A673 (cell line): ENCODE measurements at places on chromosomes 5 and 9.
A peak's percentile ranks its signal among the peaks of the same experiment; 100 is the strongest.

DNA sequence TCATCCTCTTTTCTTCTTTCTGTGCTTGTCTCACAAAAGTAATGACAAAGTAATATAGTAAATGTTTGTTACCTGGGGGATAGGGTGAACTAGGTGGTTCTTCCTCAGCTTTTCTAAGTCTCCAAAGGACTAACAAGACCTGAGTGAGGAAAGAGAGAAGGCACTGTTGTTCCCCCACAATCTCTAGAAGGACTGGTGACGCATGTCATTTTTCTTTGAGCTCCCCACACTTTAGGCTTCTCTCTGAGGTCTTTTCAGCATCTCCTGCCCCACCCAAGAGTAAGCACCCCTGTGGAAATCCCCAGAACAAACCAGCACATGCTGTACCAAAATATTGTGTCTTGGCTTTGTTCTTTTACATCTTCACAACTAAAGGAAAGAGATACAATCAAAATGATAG is 2.4 kb upstream of the IL7R start:
- DNase-seq: no peak

DNA sequence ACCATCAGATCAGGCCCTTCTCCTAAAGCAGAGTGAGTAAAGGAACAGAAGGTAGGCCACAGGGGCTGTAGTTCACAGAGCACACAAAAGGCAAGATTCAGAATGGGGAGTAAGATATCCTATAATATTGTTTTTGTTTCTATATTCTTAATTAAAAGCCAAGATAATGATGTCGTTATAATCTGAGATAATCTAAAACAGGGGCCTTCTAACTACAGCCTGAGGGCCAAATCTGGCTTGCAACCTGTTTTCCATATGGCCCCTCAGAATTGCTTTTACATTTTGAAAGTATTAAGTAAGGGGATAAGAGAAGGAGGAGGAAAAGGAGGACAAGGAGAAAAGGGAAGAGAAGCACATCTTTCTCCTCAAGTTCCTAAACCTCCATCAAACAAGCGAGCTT is 435.8 kb downstream of the CSNK1G3 start:
- DNase-seq: no peak

- no peak for DNase-seq
These were observed 33.5 kb downstream of the GNA14 start for GRCh38 chr9:77614645-77615044.

GRCh38 chr5:28084069-28084468 is 1045.7 kb upstream of the CDH9 start:
- no peak for DNase-seq

- DNase-seq: no peak
These were observed 178.8 kb downstream of the TRIO start for GRCh38 chr5:14321936-14322335.

- no peak for DNase-seq
These were observed 67.4 kb downstream of the RASGRF2 start for GRCh38 chr5:81027481-81028058.

DNA sequence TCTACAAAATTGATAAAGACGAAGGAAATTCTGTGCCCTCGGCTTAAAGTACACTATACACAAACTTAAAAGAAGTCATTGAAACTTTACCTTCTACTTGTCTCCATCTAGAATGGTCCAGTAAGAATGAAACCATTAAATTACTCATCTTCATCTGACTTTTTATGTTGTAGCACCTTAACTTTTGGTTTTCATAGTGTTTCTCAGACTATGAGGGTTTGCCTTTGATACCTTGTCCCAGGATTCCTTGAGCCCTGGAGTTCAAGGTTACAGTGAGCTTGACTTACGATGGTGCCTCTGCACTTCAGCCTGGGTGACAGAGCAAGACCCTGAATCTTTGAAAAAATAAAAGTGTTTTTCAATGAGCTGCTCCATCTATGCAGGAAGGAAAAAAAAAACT is 132.2 kb downstream of the CDC42SE2 start:
- DNase-seq: no peak

GRCh38 chr5:54022223-54022622 is 288.1 kb downstream of the ARL15 start:
- no peak for DNase-seq

GRCh38 chr9:131411719-131412681 is 18.1 kb downstream of the PRRC2B start:
- no peak for DNase-seq

DNA sequence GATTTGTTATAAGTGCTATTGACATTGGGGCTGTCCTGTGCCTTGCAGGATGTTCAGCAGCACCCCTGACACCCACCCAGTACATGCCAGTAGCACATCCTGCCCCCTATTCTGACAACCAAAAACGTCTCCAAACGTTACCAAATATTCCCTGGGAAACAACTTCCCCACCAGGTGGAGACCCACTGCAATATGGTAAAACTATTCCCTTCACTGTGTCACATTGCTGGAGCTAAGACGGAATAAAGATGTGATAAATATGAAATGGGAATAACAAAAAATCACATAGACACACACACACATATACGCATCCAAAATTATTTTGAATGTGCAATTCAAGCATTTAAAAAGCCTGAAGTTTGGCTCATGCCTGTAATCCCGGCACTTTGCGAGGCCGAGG is 874.3 kb upstream of the DMAC1 start:
- no peak for DNase-seq

GRCh38 chr9:90773617-90774016 is 28.0 kb upstream of the SYK start:
- no peak for DNase-seq

- DNase-seq: peak; percentile 39
These were observed 118.0 kb upstream of the RAI14 start for GRCh38 chr5:34538026-34538672.

- DNase-seq: no peak
These were observed 271.3 kb downstream of the ARHGAP26 start for GRCh38 chr5:143041461-143041860.

- no peak for DNase-seq
These were observed 47.9 kb upstream of the CHSY3 start for GRCh38 chr5:129856325-129856724.

DNA sequence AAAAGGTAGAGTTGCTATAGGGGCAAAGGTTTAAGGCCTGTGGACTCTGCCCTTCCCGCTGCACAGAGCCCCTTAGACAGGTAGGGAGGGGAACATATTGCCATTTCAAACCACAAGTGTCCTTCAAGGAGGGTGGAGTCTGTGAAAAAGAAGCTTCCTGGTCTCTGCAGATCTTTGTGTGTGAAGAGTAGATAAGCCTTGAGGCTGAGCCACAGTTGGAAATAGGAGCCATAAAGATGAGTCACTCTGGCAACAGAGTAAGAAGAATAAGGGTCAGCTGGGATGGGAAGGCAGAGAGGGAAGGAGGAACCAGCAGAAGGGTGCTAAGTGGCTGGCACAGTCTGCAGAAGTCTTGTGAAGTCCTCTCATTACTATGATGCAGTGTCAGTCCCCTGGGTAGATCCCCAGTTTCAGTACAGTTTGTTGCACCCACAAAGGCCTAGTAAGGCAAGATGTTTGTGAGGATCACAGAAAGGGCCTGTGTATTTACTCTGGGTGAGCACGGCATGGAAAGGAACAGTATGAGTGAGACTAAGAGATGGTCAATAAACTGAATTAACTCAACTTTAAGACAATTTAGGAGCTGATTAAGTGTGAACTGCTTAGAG is 18.1 kb downstream of the GRXCR2 start:
- peak; percentile 67 for DNase-seq

DNA sequence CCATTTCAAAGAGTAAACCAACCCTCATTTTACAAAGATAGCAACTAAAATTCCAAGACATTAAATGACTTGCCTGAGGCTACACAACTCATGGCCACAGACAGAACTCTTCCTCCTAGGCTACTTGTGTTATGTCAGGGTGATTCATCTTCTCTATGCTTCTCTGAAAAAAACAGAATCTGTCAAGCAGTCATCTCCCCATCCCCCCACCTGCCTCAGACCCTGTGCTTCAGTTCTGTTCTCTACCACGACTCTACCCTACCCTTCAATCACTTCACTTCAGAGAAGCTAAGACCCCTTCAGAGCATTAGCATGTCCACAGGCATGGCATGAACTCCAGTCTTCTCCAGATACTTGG is 277.7 kb upstream of the PTGER4 start:
- peak; percentile 24 for DNase-seq

GRCh38 chr5:116137544-116138378 is 52.9 kb downstream of the COMMD10 start:
- peak; percentile 70 for DNase-seq

DNA sequence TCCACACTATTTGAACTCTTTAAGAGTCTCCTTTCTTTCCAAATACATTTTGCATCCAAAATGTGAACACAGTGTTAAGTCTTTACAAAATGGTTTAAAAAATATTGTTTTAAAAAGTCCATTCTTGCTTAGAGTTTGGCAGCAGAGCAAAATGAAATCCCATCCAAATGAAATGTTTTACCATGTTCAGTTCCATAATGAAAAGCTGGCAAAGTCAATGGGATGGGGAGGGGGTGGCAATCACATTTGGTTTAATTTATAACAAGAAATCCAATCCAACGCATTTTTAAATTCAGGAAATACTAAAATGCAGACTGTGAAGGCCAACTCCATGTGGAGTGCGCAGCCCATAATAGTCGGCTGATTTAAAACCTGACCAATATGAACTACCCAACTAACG is 39.4 kb downstream of the MRPL36 start:
- DNase-seq: no peak

DNA sequence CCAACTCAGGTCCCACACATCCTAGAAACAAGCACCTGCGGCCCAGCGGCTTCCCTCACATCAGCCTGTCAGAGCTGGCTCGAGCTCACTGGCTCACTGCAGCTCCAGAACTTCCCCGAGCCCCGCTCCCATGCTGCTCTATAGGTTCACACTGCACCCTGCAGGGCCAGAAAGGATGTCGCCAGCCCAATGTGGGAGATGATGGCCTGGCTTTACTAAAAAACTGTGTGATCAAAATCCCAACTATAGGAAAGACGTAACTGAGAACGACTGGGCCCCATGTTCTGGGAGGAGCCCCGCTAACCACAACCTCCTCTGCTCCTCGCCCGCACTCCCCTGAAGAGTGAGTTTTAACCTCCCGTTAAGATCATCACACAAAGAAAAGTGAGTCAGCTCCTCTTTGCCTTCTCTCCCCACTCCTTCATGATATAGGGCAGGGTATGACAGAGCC is 4.6 kb downstream of the SURF4 start:
- DNase-seq: no peak

DNA sequence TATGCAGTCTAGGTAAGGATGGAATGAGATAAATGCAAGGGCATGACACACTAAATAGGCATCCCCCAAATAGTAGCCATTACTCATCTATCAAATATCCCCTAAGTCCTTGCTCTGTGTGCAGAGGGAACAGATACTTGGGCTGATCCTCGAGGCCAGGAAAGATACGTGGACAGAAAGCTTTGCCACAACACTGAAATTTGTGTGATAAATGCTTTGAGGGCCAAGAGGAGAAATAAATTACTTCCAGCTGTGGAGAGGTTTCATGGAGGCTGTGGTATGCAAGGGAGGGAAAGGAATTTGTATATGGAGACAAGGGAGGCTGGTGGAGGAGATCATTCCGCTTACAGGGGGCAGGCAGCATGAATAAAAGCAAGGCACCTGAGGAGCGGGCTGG is 18.5 kb downstream of the ATOX1 start:
- DNase-seq: peak; percentile 53

DNA sequence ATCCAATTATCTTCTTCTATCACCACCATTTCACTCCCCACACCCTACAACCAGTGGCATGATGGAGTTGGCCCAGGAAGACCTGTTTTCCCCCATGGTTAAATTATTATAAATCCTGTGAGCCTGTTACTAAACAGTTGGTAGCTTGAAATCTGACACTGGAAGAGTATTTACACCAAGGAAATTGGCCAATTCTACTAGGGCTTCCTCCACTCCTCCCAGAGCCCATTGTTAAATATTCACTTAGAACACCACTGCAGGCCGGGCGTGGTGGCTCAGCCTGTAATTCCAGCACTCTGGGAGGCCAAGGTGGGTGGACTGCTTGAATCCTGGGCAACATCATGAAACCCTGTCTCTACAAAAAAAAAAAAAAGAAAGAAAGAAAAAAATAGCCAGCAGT is 32.4 kb upstream of the CKS2 start:
- DNase-seq: no peak

- no peak for DNase-seq
These were observed 6.6 kb upstream of the XPA start for GRCh38 chr9:97703437-97704344.

GRCh38 chr5:132150565-132150964 is 77.0 kb downstream of the CSF2 start:
- DNase-seq: no peak
